Dorsolateral prefrontal cortex (tissue), 122 donors: ENCODE measurements at places on chromosomes 4 and X. TPM values are rescaled to one million over a fixed set of nuclear protein-coding genes. Genes with fewer than 3 reads are reported as not detected.

Gene SPANXB1
- total RNA-seq, result not detected

Gene DIAPH2
- total RNA-seq, result 6.1 TPM

DNA sequence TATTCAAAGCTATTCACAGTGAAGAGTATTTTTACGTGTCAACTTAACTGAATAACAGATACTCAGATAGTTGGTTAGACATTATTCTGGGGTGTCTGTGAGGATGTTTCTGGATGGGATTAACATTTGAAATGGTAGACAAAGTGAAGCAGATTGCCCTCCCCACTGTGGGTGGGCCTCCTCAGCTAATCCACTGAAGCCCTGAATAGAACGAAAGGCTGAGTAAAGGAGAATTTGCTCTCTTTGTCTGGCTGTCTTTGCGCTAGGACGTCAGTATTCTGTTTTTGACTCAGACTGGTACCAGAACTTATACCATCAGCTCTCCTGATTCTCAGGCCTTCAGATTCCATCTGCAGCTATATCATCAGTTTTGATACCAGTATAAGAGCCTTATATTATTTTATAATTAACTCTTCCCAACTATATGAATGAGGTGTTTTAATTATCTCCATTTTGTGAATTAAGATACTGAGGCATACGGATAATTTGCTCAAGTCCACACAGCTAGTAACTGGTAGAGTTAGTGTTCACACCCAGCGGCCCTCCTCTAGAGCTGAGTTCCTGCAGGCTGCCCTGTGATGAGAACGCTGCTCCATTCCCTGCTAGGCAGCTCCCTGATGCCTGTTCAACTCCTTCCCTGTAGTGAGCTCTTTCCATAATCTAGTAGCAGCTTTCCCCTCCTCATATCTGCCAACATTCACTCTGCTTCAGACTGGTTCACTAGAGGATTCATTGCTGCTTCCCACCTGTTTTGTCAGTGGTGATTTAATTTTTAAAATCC is 87.5 kb downstream of the RBM46 start:
- DNase-seq, result no peak

DNA sequence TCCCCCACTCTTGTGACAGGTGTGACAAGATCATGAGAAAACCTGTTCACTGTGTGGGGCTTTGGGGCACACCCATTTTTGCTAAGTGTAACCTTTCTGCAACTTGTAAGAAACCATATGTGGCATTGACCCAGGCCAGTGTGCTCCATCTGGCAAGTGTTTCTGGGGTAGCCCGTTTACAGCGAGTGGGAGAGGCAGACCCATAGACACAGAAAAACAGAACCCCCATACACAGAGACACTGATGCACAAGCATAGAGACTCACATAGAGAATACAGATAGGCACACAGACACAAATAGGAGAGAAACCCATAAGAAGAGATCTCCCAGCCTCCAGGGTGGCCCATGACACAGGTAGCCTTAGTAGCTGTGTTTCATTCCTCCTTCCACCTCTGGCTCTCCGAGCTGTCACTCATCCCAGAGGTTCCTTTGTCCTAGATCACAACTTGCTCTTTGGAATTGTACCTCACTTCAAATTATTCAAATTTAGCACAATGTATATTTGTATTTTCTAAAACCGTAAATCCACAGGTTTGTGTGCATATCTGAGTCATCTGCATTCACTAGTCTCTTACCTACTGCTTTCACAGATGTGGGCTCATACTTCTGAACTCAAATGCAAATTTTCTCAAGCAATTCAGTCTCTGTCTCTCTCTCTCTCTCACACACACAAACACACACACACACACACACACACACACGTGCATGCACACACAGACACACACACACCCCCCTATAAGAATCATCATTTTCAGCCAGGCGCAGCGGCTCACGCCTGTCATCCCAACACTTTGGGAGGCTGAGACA is 114.4 kb downstream of the SH3KBP1 start:
- DNase-seq, result no peak

DNA sequence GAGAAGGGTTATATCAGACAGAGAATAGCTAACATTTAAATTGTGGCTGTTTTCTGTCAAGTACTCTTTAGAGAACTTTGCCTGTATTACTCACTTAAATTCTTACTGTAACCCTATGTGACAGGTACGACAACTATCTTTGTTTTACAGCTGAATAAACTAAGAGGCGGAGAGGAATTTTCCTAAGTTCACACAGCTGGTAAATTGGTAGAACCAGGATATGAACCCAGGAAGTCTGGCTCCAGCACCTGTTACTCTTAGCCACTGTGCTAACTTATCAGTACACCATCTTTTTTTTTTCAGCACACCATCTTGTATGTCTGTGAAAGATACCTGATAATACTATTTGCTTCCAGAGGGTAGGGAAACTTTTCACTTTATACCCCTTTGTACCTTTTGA is 2.0 kb upstream of the SYP start:
- DNase-seq, result no peak

GRCh38 chr4:2935762-2936743 is 27.2 kb downstream of the NOP14 start:
- no peak for DNase-seq

DNA sequence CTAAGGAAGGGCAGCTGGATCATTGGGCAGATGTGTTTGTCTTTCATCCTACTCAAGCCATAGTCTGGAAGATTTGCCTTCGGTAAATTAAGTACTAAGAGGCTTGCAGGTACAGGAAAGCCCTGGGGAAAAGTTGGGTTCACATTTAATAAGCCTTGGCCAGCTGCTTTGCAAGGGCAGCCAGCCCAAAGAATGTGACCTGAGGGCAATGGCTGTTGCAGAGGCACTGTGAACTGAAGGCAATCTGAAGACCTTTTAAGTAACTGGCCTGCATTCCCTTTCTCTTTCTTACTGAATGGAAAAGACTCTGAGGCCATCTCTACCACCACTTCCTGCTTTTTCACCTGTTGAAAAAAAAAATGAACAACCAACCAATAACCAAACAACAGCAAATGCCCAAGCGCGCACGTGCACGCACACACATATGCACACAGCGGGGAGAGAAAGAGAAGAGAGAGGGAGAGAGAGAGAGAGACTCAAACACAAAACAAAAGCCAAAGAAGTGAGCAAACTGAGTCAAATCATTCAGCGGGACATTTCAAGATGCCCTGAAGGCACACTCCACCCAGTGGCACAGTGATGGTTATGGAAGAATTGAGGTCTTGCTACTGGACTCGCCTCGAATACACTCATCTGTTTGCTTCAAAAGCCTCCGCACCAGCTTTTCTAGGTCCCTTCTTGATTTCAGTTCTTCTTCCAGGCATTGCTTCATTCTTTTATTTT is 19.6 kb downstream of the CD40LG start:
- no peak for DNase-seq

GRCh38 chr4:137389911-137390520 is 142.3 kb downstream of the PCDH18 start:
- no peak for DNase-seq

DNA sequence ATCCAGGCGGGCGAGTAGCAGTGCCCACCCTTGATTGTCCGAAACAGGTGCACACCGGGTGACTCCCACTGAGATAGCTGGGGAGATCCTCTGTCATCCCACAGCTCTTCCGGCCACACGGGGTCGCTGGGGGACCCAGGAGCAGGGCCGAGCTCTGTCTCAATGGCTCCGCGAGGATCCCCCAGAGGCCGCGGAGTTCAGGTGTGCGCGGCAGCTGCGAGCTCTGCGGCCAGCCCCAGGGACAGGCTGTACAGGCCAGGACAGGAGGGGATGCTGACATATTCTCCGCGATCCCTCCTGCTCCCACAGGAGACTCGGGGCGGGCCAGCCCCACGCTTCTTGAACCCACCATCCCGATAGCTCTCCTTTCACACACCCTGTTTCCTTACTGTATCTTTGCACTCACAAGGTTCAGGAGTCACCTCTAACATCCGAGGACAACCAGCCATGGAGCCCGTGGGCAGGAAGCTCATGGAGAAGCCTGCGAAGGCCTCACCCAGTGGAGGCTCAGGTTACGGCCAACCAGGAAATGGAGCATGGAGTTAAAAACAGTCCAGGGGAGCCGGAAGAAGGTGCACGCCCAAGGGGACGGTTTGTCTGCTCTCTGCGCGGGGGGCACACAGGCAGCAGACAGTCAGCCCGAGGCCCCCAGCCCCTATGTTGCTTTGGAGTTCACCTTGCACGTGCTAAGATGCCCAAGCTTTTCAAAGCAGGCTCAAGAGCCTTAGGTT is 77.9 kb upstream of the AMELX start:
- DNase-seq, result no peak

DNA sequence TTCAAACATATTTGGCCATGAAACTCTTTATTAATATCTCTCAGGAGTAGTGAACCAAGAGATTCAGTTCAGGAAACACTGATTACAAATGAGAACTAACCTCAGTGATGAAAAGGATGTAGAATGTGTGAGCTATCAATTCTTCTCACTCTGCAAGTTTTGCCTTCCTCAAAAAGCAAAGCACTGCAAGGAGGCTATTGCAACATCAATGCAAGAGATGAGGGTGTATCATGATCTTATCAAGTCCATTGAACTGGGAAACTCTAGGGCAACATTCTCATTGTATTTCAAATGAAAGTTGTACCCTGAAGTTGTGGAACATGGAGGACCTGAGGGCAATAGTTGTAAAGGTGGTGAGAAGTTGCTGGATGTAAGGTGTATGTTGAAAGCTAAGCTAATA is 56.4 kb upstream of the VEGFC start:
- no peak for DNase-seq

- DNase-seq, result no peak
Measured at GRCh38 chr4:99816545-99817308, at the start of gene DAPP1. DAPP1 (plus strand) TSS chr4:99816827; CDS start chr4:99816914, 87 bp downstream.

DNA sequence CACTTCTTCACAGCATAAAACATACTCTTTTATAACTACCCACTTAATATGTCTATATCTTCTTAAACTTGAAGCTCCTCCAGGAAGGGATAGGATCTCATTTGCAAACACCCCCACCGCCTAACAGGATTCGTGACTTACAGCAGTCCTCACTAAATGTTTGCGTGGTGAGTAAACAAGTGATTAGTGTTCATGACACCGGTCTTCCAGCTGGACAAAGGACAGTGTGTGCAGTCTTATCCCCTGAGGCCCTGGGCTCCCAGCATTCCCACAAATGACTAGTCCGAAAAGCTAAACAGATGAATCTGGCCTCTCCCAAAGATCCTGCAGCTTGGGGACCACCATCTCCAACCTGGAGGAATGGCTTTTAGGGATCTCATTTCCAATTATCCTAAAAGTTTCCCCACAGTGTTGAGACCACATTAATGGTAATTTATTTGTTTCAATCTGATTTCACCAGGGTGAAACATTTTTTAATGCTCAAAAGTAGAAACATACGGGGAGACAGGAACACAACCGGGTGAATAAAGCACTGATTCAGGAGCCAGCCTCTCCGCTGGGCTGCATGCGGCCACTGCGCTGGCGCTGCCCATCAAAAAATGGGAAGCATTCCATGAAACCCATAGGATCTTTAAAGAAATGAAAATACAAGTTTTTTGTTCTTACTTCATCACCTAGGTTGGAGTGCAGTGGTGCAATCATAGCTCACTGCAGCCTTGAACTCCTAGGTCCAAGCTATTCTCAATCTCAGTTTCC is 69.2 kb downstream of the HADH start:
- DNase-seq, result no peak
